ENCODE measurements at places on chromosomes 3 and 15.

- no peak for ATAC-seq
Observed at GRCh38 chr3:182303169-182303568, 490.1 kb upstream of the ATP11B start.

GRCh38 chr15:82572311-82572710 is 32.1 kb upstream of the RPS17 start:
- ATAC-seq = peak; percentile 25

DNA sequence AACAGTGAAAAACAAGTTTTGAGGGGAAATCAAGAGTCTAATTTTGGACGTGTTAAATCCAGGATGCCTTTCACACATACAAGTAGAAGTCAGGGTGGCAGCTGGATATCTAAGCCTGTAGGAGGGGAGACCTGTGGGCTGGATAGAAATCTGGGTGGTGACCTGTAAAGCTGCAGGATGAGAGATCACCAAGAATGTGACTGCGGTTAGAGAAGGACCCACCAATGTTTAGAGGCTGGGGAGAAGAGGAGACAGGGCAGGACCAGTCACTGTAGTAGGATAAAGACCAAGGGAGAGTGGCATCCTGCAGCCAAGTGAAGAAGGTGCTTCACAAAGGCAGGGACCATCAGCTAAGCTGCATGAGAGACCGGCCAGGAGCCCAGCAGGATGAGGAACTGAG is 36.2 kb downstream of the MRAS start:
- no peak for ATAC-seq

GRCh38 chr15:79970624-79971434 is at the start of gene BCL2A1:
BCL2A1 (minus strand) TSS chr15:79971196; CDS start chr15:79971119, 77 bp downstream.
- ATAC-seq = peak; percentile 28

DNA sequence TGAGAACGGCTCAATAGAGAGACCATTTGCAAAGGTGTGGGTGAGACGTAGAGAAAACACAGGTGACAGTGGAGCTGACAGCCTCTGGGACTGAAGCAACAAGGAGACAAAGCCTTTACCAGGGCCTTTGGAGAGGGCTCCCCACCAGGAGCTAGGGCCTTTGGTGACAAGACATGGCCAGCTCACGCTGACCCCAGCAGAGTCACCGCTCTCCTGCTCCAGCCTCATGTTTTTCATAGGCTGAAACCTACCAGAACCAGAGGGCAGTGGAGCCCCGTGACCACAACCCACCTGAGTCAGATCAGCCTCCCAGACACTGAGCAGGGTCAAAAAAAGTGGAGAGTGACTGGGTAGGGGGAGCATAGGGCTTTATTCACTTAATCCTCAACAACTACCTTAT is 214.7 kb downstream of the SHQ1 start:
- ATAC-seq = no peak

- no peak for ATAC-seq
Observed at GRCh38 chr3:77063423-77063822, 23.5 kb downstream of the ROBO2 start.

- no peak for ATAC-seq
Observed at GRCh38 chr3:100424261-100424660, 22.9 kb downstream of the LNP1 start.

GRCh38 chr3:107184375-107184774 is 192.9 kb upstream of the CCDC54 start:
- ATAC-seq = no peak

DNA sequence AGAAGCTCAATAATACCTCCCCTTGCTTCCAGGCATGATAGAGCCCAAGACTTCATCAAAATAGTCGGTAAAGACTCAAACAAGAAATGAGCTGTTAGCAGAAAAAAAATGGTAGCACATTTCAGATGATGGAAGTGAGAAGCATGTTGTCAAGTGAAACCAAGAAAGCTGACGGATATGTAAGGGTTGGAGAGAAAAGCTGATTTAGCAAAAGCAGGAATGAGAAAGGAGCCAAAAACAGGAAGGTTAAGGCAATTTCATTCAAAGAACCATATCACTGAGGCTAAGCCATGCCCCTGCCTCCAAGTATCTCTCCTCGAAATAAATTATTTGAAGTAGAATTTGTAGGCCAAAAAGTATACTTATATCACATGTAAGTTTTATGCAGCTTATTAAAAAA is 88.8 kb downstream of the ANO10 start:
- ATAC-seq = no peak

- ATAC-seq = no peak
Observed at GRCh38 chr3:44318891-44319311, 19.7 kb upstream of the TCAIM start.

- ATAC-seq = no peak
Observed at GRCh38 chr15:92623435-92623834, 32.1 kb downstream of the FAM174B start.

- ATAC-seq = peak; percentile 3
Observed at GRCh38 chr3:134374791-134375581, 739 bp upstream of the AMOTL2 start.

DNA sequence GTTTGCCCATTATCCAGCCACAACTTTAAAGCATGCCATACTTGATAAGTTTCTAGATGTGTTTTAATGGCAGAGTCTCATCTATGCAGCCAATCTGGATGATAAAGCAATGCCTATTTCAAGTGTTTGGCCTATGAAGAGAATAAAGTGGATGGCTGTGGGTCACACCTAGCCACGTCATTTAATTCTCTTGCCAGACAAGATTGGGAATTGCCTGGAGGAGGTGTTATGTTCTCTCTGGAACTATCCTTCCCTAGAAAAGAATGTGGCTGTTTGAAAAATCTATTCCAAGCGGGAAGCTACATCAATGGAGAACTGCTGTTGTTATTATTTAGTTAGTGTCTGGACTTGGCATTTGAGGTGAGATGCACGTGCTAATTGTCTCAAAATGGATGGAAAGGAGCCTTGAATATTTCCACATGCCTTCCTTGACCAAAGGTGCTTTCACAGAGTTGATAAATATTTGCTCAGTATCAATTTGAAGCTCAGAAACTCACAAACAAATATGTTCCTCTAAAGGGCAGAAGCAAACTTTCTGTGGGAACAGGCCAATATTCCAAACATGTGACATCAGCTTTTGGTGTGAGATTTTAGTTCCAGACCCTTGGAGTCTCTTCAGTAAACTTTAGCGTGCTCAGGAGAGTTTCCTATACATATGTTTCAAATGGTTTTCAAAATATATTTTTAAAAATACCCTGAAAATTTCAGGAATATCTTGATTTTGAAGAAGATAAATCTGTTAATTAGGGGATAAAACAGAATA is 510.6 kb upstream of the SGO1 start:
- no peak for ATAC-seq

GRCh38 chr15:98581715-98582114 is 66.6 kb upstream of the IGF1R start:
- no peak for ATAC-seq

DNA sequence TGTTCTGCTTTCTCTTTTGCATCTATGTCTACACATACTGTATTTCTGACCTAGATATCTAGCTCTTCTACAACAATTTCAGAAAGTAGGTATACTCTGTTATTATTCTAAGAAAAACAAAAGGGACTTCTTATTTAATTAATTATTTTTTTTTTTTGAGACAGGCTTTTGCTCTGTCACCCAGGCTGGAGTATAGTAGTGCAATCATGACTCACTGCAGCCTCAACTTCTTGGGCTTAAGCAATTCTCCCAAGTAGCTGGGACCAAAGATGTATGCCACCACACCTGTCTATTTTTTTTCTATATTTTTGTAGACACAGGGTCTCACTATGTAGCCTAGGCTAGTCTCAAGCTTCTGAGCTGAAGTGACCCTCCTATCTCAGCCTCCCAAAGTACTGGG is 130.6 kb downstream of the MBNL1 start:
- ATAC-seq = peak; percentile 25

- ATAC-seq = no peak
Observed at GRCh38 chr3:56796202-56796601, 5.5 kb downstream of the ARHGEF3 start.

GRCh38 chr15:38668898-38669391 is 104.3 kb upstream of the RASGRP1 start:
- no peak for ATAC-seq

DNA sequence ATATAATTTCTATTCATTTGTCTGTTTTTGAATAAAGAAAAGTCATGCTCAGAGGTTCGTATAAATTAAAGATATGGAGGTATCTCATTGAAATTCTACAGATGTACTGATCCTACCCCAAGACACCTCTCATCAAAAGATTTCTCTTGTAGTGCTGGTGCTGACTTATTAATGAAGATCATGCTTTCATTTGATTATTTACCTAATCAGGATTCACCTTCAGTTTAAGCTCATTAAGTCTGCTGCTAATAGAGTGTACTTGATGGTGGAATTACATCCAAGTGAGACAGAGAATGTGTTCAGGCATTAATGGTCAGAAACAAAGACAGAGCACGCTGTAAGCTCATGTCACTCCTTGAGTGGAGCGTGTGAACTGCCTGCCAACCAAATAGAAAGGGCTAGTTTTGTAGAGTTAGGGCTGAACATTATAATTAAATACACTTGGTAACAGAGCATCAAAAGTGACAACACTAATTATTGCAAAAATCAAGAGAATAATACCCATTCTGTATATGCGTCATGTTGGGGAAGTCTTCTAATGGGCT is 45.5 kb downstream of the KBTBD12 start:
- ATAC-seq = no peak

GRCh38 chr3:32569540-32570420 is 878 bp downstream of the DYNC1LI1 start:
- peak; percentile 60 for ATAC-seq

DNA sequence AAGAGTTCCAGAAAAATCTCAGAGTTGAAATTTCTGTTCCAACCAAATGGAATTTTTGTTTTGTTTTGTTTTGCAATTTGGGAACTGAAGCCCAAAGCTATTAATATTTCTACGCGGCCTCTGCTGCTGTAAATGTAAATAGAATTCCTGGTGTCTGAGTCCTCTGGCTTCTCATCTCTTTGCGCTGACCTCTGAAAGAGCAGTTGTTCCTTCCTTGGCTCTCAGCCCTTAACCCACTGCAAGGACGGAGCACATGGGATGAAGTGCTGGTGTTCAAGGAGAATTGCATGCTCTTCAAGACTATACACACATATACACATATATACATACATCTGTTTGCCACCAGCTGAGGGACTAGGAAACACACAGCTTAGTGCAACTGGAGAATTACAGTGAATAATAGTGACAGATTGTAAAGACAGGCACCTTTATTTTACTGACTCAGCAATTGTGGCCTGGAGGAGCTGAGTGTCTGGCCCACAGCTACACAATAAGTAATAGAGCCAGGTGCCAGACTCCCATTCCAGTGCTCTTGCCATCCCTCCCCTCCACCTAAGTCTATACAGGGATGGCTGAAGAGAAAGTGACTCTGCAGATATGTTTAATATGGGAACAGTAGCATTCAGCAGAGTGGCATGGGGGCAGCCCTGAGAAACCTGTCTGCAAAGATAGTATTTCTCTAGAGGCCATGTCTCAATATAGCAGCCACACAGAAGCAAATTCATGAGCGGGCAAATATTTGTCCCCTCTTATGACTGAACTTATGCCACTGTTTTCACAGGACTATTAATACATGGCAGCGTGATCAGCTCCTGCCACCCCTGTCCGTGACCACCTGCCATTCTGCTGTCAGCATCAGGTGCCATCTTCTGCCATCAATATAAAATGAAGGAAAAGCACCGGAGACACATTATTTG is 42.3 kb downstream of the NEK10 start:
- peak; percentile 96 for ATAC-seq

- ATAC-seq = no peak
Observed at GRCh38 chr3:66706890-66707289, 206.1 kb upstream of the LRIG1 start.

DNA sequence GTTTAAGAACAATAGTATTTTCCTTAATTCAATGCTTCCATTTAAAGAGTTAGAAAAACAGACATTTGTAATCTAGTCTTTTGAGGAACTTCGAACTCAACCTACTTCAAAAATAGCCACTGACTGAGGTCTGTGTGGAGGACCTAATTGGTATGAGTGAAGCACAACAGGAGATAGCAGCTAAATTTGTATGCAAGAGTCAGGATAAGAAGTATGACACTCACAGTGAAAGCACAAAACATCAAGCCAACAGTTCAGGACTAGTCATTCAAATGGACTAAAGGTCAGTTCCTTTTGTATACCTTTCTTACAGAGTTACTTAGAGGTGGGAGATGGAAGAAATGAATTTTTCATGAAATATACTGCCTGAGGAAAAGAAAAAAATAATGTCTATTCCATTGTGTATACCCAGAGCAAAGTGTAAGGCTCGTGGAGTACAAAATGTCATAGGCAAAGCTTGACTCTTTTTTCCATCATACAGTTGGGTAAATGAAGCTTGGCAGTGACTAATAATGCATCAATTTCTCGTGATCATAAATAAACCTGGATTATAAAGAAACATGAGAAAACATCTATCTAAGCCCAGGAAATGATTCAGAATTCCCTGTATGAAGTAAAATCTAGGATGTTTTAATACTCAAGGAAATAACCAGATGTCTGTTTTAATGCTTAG is 1005.2 kb upstream of the CADM2 start:
- no peak for ATAC-seq

GRCh38 chr3:71074423-71074822 is 509.1 kb downstream of the FOXP1 start:
- ATAC-seq = no peak

DNA sequence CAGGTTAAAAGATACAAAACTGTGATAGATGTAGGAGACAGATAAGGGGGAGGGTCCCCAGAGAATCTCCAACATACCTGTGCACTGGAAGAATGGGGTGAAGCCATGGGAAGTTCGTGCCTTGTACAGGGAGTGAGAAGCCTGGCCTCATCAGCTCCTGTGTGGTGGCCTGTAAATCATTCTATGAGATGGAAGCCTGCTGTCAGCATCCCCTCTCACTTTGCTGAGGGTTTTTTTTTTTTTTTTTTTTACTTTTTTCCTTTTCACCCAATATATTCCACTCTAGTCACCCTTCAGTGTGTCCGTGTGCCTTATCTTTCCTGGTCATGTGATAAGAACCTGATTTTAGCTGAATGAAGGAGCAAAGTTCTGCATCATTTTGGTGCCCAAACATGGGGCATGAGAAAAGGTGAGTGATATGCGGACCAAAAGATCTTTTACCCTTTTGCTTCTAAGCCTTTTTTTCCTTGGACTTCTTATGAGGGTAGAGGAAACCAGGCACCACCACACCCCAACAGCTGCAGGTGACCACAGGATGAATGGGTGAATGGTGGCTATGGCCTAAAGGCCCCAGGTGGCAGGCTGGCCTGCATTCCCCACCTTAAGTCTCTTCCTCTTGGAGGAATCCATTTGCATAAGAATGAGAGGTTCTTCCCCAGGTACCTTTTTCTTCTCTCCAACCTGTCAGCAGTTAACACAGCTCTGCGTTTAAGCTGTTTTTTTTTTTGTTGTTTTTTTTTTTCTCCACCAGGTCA is 1345.0 kb downstream of the NSUN3 start:
- ATAC-seq = no peak

- no peak for ATAC-seq
Observed at GRCh38 chr3:194661374-194661773, 10.6 kb downstream of the LSG1 start.

DNA sequence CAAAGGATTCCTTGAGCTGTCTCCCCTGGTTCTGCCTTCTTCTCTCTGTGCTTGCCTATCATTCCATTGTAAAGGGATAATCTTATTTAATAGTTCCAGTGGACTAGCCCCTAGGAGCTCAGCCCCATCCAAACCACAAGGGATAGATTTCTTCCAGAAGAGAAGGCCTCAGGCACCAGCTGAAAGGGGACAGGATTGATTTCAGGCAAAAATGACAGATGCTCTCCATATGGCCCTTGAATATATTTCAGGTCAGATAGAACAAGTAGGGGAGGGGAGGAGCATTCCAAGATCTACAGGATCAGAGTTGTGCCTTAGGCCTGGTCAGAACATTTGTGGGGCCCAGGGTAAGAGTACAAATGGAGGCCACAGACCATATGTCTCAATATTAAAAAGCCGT is 85.3 kb downstream of the RPLP1 start:
- no peak for ATAC-seq
